ENCODE measurements at places on chromosomes 5 and 9.

DNA sequence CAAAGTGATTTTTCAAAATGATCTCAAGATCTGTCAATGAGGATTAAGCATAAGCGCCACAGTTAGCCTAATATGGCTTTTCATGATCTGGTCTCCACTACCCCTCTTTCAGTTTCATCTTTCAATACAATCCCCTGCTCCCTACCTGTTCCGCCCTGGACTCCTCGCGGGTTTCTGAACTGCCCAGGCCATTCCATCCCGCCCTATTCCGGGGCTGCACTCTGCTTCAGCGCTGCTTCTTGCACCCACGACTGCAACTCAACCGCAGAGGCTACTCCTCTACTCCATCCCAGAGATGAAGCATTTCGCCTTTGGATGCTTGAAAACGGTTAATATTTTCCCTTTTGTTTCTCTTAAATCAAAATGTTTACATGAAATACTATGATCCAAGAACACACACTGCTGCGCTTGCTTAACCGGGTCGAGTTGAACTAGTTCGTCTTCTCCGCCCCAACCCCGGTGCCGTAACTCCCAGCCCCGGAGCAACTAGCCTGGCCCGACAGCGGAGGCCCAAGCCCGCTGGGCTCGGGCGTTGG is 716 bp upstream of the OTULIN start:
- DNase-seq: no peak

- peak; percentile 72 for DNase-seq
Observed at GRCh38 chr9:37215830-37216229, 95.5 kb downstream of the ZCCHC7 start.

GRCh38 chr9:21210311-21210710 is 3.4 kb upstream of the IFNA10 start:
- no peak for DNase-seq

DNA sequence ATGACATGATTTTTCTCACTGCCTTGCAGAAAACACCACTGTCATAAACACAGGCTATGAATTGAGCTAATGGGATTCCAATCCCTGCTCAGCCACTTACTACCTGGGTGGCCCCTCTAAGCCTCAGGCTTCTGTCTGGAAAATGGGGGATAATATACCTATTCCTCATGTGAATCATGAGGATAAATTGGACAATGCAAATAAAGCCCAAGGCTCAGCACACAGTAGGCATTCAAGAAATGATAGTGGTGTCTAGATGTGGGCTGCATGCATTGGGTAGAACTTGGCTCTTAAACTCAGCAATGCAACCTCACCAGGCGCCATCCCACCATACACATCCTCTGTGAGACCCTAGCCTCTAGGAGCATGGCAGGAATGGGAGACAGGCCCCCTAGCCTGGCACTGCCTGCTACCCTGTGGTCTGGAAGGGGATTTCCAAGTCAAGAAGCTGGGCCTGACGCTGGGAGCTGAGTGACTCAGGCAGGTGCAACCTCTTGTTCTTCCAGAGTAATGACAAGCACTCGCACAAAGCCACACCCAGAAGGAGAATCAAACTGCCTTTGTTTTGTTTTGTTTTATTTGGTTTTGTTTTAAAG is 2.3 kb upstream of the TNIP1 start:
- DNase-seq: peak; percentile 78

- DNase-seq: no peak
Observed at GRCh38 chr5:83360573-83360972, 111.0 kb upstream of the VCAN start.

GRCh38 chr5:124921694-124922093 is 175.3 kb upstream of the ZNF608 start:
- no peak for DNase-seq

DNA sequence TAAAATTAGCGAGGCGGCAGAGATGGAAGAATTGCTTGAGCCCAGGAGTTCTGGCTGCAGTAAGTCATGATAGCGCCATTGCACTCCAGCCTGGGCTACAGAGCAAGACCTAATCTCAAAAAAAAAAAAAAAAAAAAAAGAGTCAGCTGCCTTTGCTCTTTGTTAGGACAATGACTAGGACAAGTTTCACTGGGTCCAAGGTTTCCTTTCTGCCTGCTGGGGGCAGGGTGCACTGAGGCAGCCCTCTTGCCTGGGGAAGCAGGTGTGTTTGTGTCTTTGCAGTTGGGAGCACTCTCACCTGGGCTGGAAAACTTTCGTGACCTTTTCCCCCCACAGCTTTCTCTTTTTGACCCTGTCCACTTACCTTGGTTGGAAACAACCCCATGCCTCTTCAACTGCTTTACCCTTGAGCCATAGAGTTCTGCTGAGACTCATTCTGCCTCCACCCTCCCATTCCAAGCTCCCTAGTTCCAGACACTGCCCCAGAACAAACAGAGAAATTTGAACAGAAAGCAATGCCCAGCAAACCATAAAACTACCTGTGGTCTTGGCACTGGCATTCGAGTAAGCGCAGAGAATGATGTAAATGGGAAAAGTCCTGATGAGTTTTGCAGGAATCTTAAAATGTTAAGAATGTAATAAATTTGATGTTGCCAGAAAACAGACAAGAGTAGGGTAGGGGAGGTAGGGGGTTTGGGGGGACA is 17.0 kb upstream of the MYO10 start:
- peak; percentile 78 for DNase-seq

DNA sequence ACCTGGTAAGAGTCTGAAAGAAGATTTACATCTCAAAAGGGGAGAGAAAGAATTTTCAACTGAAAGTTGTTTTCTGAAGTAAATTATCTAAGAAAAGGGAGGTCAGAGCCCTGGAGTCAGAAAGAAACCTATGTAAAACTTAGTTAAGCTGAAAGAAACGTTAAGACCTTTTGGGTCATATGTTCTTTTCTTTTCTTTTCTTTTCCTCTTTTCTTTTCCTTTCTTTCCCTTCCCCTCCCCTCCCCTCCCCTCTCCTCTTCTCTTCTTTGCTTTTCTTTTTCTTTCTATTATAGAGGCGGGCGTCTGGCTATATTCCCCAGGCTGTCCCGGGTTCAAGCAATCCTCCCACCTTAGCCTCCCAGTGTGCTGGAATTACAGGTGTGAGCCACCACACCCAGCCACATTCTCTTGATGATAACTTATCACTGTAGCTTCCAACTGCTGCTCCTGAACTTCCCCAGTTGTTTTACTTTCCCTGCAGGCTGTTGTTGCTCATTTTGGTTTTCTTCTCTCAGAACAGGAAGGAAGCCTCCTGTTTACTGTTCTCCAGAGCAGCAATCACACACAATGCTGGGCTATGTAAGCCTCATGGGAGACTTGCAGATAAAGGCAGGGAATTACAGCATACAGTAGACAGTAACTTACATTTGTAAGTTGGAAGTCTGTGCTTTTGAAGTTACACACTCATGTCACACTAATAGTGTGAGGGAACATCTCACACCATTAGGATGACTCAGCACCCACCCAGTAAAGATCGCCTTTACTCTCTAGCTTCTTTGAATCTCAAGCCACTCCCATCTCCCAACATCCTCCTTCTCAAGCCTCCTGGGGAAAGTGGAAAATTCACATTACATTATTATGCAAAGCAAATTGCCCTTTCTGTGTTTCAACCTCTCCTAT is 2216.6 kb upstream of the WWC1 start:
- no peak for DNase-seq

DNA sequence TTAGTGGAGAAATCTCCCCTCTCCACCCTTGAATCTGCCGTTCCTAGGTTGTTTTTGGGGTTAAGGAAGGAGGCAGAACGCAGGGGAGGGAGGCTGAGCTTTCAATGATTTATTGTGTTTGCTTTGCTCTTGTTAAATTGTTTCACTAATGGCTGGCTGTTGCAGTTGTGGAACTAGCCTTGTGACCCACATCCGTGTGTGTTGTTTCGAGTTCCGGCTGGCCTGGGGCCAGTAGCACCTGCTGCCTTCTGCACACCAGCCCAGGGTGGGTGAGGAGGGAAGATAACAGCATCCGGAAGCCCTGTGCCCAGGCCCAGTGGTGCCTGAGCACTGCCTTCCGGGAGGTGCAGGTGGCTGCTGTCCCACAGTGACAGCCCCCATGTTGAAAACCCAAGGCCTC is 3.6 kb downstream of the ERGIC1 start:
- DNase-seq: no peak

DNA sequence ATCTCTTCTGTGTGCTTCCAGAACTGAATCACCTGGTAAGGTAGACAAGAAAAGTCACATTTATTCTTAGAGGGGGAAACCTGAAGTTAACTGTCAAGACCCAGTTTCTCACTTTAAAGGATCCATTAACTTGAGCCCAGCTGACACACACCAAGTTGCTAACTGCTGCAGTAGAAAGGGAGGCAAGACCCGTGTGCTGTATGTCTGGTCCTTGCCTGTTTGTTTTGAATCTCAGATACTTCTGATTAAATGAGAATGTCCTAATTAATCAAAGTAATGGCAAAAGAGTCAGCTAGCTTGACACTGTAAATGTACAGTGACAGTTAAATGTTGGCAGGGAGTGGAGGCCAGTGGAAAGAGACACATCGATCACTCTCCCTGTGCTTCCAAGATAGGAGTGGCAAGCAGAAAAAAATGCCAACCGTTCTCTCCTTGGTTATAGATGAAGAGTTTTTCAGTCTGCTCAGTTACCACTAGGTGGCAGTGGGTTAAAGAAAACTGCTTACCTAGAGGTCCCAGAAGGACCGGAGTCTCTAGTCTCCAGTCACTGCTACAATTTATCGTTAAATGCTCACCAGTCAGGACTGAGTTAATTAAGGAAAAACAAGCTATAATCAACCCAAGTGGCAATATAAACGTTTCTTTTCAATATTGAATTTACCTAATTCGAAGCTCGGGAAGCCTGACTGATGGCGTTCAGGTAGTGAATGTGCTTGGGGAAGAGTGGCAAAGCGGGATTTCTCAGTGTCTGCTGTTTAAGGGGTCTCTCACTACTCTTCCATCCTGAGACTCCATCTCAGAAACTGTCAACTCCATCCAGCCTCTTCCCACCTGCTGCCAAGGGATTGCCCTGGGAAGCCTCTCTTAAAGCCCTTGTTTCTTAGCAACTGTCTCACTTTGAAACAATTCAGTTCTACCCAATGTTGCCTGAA is 18.4 kb downstream of the LSM11 start:
- peak; percentile 79 for DNase-seq

GRCh38 chr5:172166030-172166826 is 21.8 kb downstream of the STK10 start:
- DNase-seq: no peak

- DNase-seq: no peak
Observed at GRCh38 chr5:60184606-60185005, 291.1 kb upstream of the PDE4D start.
